ENCODE measurements at places on chromosomes 3 and 15. TPM values are rescaled to one million over a fixed set of nuclear protein-coding genes. Genes with fewer than 3 reads are reported as not detected.

The MED12L gene
- total RNA-seq, result 0.81 TPM

The ERICH6 gene
- total RNA-seq, result not detected

The ADAMTSL3 gene
- 0.09 TPM for total RNA-seq

The STXBP5L gene
- total RNA-seq, result not detected

- DNase-seq, result peak; percentile 58
These were observed 14.4 kb downstream of the ATP13A3 start for GRCh38 chr3:194472290-194472920.

DNA sequence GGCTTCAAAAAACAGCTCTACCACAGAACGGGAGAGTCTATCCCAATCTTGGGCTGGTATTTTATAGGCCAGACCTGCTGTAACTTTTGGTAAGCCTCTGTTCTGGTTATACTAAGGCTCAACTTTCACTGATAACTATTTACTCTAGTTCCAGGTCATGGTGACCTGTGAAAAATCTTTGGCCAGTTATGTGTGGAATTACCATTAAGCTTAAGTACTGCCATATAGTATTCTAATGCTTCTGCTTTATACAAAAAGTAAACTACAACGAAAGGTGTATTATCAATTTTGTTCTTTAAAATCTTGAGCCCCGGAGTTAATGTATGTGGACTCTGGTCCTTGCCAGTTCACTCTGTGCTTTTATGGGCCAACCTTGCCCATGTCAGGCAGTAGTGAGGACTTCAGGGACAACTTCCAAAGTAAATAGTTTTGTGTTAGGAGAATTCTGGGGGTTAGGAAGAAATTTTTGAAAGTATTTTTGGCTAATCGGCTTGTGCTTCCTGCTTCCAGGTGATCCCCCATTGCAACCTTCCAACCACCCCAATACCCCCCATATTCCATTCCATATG lies 6.4 kb downstream of the SIAH2 start:
- no peak for DNase-seq

DNA sequence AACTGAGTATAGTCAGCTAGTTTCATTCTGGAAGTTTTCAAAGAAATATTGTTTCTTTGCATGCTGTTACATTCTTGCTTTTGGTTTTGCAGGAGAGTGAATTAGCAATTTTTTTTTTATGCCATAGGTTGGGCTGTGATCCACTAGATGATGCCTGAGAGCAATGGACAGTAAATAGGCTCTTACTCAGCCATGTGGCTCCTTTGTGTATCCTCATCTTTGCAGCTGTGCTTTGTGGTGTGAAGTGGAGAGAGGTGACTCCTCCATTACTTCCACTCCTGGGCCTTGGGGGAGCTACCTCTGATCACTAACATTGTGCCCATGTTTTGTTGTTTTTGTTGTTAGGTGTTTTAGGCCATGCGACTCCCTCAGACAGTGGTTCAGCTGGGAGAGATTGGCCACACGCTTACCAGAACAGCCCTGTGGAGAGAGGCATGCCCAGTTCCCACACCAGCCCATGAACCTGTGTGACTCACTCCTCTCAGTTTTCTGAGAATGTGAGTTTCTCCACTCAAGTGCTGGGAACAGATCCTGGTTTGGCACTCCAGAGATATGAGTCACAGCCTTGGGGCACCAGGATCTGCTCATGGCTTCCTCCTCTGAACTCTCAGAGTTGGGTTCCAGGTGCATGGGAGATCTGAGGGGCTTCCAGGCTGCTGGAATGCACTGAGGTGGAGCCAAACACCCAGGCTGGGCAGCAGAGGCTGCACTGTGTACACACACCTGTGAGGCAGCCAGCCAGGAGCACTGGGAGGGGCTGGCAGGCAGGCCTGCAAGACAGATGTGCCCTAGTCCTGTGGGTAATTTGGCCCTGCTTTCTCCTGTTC lies 785.3 kb downstream of the ROBO2 start:
- no peak for DNase-seq

DNA sequence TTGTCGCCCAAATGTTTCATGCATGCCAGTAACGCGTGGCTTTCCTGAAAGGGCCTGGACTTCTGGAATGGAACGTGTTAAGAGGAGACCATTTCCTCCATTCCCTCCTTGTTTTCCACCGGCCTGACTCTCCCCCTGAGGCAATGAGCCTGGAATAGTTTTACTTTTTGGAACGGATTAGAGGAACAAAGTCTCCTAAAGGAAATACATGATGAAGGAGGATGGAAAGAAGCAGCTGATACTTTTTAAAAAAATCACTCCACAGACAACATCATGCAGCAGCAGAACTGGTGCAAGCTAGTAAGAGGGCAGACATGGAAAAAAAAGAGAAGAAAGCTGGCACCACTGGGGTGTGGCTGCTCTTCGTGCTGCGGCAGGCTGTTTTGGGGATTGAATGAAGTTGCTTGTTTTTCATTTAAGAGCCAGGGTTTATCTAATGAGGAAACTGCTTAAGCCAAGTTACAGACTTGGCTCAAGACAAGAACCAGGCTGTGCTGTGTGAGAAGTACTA lies 3.6 kb upstream of the KBTBD12 start:
- no peak for DNase-seq

GRCh38 chr3:14435175-14436014 lies 33.0 kb downstream of the SLC6A6 start:
- no peak for DNase-seq

- DNase-seq, result peak; percentile 63
These were observed 4.6 kb downstream of the TSC22D2 start for GRCh38 chr3:150412561-150413231.

Measured in HepG2 (cell line).